Epithelial cell of proximal tubule (primary cell): ENCODE measurements at places on chromosomes 7 and 10. TPM values are rescaled to one million over a fixed set of nuclear protein-coding genes. Genes with fewer than 3 reads are reported as not detected.

Gene COL13A1
- total RNA-seq = 6.0 and 13.6 TPM in 2 replicates

Gene C10orf88
- 3.9 and 5.9 TPM in 2 replicates for total RNA-seq

Gene MMRN2
- total RNA-seq = 0.17 TPM in 1 of 2 replicates, not detected in the other

Gene C10orf90
- not detected in 2 replicates for total RNA-seq

Gene ZNF775
- total RNA-seq = 4.8 and 8.6 TPM in 2 replicates

Gene IGFBP3
- 77.8 and 338 TPM in 2 replicates for total RNA-seq

Gene FGFBP3
- total RNA-seq = 0.12 and 1.2 TPM in 2 replicates
